AG10803 (cell line): ENCODE measurements at places on chromosomes 1 and 21.

DNA sequence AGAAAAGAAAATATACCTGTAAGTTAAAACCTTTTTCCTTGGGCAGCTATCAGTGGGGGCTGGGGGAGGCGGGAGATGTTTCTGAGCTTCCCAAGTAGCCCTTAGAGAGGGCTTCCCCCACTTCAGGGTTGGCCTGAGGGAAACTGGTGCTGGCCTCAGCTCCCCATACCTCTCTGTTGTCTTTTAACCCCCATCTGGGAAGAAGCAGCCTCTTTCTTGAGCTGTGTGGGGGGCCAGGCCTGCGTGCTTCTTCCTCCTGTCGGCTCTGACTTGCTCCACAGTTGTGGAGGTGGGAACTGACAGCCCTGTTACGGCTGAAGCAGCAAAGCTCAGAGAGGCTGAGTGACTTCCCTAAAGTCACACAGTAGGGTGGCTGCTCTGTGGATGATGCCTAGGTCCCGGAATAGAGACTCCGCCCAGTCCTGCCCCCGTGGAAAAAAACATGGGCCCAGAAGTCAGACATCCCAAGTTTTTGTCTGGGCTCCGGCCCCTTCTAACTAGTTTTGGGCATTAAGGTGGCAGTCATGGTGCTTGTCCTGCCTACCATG lies 55.2 kb downstream of the ATP5PO start:
- no peak for DNase-seq

DNA sequence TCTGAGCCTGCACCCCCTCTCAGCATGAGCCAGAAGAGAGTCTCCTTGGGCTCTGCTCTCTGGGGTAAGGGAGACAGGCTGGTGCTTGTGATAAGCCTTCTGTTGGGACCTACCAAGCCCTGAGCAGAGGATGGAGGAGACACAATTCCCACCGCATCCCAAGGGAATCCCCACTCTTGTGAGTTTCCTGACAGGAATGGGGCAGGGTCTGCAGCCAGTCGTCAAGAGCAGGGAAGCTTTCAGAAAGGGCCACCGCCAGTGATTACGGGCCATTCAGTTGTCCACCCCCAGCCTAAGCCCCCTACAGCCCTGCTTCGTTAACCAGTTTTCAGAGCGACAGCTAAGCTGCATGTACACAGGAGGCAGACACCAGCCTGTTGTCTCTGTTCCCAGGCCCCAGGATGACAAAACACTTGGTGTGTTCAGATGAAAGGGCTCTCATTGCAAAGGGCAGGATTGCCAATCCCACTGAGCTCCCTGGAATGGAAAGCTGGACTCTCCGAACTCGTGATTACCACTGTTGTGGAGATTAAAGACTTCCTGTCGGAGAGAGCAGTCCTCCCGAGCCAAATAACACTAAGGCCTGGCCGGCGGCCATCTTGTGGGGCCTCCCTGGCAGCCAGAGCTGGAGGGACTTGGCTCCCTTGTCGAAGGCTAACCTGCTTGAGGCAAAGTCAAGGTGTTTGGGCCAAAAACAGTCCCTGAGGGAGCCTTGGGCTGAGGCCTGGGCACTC lies 37.4 kb upstream of the SLC30A1 start:
- no peak for DNase-seq

- DNase-seq: no peak
Observed at GRCh38 chr1:8006037-8006963, 19.8 kb downstream of the ERRFI1 start.

DNA sequence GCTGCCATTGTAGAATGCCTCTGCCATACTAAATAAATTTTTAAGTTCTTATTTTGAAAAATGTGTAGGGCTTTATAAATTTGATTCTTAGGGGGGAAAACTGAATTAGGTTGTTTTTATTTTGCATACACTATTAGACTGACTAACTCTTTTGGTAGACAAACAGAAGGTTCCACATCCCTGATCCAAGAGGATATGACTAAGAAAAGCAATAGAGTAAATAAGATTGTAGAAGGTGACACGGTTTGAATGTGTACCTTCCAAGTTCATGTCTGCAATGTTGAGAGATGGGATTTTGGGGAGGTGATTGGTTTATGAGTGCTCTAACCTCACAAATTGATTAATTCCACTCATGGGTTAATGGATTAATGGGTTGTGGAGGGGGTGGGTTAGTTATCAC lies 127.9 kb downstream of the GLUL start:
- DNase-seq: no peak

GRCh38 chr21:36784947-36785346 lies 86.0 kb downstream of the SIM2 start:
- DNase-seq: no peak
